ENCODE measurements at places on chromosomes 4 and X.

- DNase-seq, result no peak
Measured at GRCh38 chrX:43467608-43468234, 188.4 kb upstream of the MAOA start.

GRCh38 chr4:184416913-184417734, 57.2 kb downstream of the IRF2 start:
- no peak for DNase-seq

- DNase-seq, result no peak
Measured at GRCh38 chr4:119549639-119550038, 79.0 kb downstream of the PDE5A start.

DNA sequence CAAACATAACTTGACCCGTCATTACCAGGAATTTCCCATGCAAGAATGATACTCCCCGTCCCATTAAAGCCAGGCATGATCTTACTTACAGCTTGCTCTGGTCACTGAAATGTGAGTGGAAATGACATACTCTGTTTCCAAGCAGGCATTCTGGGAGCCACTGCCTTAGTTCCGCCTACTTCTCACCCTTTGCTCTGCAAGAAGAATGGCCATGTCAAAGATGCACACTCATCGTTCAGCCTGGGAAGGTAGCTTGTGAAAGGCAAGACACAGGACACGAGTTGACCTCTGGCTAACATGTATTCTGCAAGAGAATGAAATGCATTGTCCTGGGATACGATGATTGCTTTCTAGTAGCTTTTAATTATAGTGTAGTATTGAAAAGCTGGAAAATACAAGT, 1144.4 kb downstream of the NLGN4X start:
- DNase-seq, result no peak

DNA sequence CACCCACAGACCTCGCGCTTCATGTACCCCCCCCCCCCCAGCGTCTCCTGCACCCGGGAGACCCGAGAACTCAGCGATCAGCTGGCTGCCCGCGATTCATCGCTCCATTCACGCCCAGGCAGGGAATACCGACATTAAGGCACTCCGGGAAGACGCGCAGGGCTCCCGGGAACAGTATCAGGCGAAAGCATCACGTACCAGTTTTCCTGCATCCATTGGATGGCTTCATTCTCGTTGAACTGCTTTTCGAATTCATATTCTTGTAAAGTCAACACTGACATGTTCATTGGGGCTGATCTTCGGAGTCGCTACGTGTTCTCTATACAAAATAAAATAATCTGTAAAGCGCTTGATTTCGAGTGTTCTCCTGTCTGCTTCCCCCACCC, 373 bp downstream of the ELOVL6 start:
- DNase-seq, result no peak

GRCh38 chr4:1045595-1046201, 34.3 kb downstream of the FGFRL1 start:
- DNase-seq, result no peak

- no peak for DNase-seq
Measured at GRCh38 chrX:50769389-50770063, 44.5 kb downstream of the SHROOM4 start.

DNA sequence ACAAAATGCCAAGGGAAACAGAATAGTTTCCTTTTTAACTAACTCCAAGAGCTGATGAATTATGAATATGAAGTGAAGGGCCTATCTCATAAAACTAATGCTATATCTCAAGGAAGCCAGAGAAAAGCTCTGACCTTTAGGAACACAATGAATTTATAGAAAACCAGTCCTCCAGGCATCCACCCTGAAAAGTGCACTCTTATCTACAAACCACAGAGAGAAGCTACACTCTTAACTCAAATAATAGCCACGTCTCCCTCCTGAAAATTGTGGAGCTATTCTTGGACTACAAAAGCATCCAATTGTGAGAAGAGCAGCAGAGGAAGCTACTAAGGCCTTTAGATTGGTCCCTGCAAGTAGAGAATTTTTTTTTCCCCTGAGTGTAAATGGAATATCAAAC, 253.9 kb downstream of the IL15 start:
- no peak for DNase-seq

DNA sequence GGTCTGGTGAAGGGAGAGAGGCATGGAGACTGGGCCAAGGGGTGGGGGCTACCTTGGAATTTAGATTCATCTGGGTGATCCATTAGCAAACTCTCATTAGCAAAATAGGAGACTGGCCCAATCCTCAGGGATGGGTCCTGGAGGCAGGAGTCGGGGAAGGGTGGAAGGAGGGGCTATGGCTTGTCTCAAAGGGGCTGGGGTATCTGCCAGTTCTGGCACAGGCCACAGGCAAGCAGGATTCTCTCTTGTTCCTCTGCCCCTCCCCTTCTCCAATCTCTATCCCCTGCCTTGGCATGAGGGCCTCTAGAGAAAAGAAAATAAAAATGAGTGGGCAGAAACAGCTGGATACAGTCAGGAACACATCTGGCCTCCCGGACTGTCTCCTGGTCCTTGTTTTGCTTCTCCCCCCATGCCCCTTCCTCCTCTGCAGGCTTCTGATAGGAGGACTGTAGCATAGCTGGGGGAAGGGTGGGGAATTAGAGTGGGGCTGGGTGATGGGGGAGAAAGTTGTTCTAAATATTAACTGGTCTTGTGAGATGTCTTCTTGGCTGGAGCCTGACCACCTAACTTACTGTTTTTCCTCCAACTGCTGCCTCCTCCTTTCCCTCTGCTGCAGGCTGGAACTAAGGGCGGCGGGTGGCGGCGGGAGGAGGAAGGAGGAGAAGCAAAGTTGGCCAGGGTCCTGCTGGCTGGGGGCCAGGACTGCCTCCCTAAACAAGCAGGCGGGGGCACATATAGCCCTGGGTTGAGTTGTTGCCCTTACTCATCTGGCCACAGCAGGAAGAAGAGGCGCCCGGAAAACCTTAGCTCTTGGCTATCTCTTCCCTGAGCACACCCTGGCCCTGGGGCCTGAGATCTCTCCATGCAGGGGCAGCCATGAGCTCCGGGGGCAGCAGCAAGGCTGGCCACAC, 53.3 kb upstream of the LAS1L start:
- DNase-seq, result no peak

DNA sequence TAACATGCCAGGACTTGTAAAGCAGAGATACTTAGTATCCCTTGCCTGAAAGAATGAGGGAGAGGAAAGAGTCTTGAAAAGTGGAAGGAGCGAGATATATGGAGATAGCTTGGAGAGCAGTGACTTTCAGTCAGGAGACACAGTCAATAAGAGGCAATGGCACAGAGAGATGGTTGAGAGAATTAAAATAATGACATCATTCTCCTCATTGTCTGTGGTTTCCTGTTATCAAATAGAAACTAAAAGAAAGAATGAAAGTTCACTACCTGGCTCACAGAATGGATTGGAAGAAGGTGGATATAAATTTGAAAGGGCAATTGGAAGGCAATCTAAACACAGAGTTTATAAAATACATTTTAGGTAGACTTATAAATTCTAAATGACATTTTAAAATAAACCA, 760.2 kb upstream of the AADAT start:
- no peak for DNase-seq

DNA sequence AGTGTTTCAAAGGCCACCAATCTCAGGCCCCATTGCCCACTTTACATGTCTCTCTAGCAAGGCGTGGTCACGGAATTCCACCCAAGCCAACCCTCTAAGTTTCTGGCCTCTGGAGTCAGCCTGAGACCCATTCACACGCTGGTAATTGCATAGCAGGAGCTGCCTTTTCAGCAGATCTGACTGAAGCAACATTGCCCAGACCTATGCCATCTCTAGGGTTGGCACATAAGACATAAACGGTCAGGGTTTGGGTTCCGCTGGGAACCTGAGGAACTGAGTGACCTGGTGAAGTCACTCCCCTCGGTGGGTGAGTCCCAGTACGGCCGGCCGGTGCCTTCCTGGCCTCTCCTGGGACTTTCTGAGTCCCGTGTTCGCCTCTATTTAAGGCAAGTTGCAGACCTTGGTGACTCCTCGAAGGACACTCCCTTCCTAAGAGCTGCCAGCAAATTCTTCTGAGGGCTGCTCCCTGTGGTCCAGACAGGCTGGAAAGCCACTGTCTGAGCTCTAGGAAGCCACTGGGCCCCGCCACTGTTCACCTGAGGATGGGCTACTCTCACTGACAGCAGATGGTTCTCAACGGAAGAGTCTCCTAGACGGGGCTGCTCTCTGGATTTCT, 15.9 kb downstream of the CTAG1A start:
- no peak for DNase-seq

- no peak for DNase-seq
Measured at GRCh38 chrX:110852180-110852579, 56.6 kb upstream of the CHRDL1 start.

- peak; percentile 51 for DNase-seq
Measured at GRCh38 chrX:63350465-63350877, 661 bp downstream of the SPIN4 start.

- DNase-seq, result no peak
Measured at GRCh38 chr4:140466146-140466545, 31.9 kb downstream of the MGAT4D start.

- DNase-seq, result no peak
Measured at GRCh38 chr4:7434766-7435150, at the start of gene PSAPL1. PSAPL1 (minus strand) TSS chr4:7434930; CDS start chr4:7434879, 51 bp downstream.

DNA sequence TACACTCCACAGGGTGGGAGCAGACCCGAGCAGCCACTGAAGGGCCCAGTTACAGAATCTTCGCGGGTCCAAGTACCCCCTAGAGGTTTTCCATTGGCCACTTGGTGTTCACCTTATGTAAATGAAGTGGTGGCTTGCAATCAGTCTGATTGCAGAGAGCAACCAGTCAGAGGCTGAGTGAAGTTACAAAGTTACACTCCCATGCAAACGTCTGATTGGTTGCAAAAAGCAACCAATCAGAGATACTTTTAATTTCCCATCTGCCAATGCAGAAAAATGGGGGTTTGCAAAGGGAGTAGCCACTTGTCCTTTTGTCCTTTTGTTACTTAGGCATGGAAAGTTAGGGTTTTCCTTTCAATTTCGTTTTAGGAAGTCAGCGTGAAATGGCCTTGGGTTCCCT, 27.0 kb upstream of the NKAP start:
- DNase-seq, result no peak

DNA sequence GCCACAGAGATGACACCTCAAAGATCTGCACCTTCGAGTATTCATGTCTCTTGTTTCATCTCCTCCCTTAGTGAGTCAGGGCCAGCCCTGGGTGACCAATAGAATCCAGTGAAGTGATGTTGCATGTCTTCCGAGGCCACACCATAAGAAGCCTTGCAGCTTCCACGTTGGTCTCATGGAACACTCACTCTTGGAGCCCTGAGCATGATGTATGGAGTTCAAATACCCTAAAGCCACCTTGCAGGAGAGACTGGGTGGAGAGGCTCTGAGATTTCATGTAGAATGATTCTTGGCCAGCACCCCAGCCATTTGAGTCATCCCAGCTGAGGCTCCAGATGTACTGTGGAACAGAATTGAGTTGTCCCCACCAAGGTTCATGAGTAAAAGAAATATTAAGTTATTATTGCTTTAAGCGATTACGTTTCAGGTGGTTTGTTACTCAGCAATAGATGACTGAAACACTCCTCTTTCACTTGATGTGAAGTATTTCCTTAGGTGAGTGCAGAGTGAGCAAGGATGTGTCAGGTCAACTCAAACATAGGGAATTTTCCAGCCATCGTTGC, 5.0 kb upstream of the RP2 start:
- DNase-seq, result no peak

Measured in NCI-H1092 (cell line).